ENCODE measurements at places on chromosomes 7 and 10.

- DNase-seq, result no peak
Observed at GRCh38 chr10:110260746-110261477, 43.8 kb downstream of the SMNDC1 start.

- no peak for DNase-seq
Observed at GRCh38 chr7:50782375-50783208, at the start of gene GRB10. Gene GRB10, minus strand, starts transcription at chr7:50782896. Its CDS starts 50,574 bp downstream, at chr7:50732322.

DNA sequence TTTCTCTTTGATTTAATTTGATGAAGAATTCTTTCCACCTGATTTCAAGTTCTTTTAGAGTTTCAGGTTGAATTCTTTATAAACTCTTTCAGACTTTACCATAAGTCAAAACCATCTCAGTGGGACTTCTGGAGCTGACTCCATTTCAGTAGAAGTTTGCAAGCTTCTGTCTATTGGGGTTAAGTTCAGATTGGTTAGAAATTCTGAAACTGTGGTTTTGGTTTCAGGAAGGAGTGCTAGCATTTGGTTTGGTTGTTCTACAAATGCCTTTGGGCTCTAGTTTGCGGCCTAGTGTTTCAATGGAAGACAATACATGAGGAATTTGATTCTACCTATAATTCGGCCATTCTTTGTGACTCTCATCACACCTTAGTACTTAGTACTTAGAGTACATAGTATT is 176.8 kb upstream of the RHOBTB1 start:
- DNase-seq, result no peak

DNA sequence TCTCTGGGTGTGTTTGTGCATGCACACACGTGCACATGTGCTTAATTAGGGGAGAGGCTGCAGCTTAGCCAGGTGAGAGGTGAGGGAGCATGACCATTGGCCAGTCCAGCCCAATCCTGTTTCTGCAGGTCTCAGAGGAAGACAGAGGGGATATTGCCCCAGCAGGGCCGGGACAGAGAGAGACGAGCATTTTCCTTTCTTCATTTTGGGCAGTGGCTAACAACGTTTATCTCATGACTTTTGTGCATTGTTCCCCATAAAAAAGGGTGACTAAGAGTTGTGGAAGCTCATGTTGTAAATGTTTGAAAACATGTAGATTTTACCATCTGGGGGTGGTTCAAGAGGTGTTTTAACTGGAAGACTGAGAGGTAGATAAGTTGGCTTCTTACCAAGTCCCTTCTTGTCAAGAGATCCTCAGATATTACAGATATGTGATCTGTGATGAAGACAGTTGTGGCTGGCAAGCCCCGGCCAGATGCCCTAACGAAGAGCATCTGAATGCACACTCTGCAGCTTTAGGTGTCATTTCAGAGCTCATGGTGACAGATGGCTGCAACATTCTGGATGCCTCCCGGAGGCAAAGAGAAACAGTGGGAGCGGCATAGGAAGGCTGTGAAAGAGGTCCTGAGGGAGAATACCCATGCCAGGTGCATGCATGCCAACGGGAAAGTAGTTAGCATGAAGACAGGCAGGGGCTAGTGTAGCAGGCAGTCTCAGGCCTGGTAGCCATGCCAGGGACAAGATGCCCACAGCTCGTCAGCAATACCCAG is 16.7 kb upstream of the DMBT1 start:
- no peak for DNase-seq

GRCh38 chr10:97459111-97459510 is 13.1 kb downstream of the ZDHHC16 start:
- no peak for DNase-seq

GRCh38 chr10:132551808-132552130 is 14.2 kb downstream of the INPP5A start:
- DNase-seq, result no peak

GRCh38 chr10:49615721-49616120 is 1.9 kb downstream of the CHAT start:
- no peak for DNase-seq

DNA sequence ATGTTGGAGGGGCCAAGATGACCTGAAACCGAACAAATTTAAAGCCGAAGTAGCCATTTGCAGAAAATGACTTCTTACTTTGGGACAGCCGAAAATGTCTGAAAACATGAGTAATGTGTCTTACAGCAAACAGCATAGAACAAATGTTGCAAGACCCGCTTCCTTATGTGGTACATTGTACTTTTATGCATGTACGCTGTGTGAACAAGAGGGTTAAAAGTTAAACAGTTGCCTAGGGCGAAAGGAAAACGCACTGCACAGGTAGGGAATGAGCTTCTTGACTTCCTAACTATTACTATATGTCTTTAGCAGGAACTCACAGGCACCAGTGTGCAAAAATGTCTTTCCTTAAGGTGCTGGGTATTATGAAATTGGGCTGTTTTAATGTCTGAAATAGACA is 303.5 kb upstream of the MGMT start:
- DNase-seq, result no peak

GRCh38 chr7:4751398-4751947 is 23.9 kb upstream of the AP5Z1 start:
- no peak for DNase-seq

- no peak for DNase-seq
Observed at GRCh38 chr10:80539421-80540031, 1.8 kb downstream of the SH2D4B start.

GRCh38 chr10:24561453-24561852 is 162.2 kb downstream of the ARHGAP21 start:
- DNase-seq, result no peak

- no peak for DNase-seq
Observed at GRCh38 chr10:79223091-79224048, 123.9 kb upstream of the PPIF start.

DNA sequence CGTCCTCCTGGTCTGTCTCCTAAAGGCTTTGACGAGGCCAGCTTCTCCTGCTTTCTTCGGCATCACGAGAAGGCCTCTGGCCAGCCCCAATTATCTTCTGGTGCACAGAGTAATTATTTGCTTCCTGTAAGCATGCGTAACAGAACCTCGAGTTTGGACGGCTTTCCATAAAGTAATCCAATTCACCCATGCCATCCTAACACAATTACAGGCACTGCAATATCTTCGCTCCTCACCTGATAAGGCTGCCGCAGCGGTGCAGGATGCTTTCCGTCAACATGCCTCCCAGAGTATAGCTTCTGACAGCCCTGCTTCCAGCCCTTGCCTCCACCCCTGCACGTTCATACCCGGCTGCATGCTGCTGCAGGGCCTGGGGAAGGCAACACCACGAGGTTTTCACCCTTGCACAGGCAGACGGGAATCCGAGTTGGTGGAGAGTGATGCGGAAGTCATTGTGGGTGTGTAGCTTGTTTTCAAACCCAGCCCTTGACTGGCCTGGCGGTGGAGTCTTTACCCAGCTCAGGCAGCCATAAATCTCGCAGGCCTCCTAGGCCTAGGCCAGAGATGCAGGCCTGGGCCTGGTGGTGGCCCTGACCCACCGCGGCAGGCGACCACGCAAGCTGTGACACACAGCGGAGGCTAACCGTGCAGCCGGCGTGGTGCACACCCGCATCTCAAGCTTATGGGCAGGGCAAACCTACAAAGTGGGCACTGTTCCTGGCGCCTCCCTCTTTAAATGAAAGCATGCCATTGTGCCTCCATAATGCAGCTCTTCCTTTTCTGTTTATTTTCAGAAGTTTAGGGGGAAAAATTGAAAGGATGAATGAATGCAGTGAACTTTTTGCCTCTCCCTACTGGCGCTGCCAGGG is 12.7 kb downstream of the EBF3 start:
- no peak for DNase-seq

GRCh38 chr10:84329986-84330651 is 1.7 kb downstream of the CCSER2 start:
- no peak for DNase-seq

- no peak for DNase-seq
Observed at GRCh38 chr10:122699796-122700455, at the start of gene C10orf120. Gene C10orf120, minus strand, starts transcription at chr10:122699846. Its CDS starts 56 bp downstream, at chr10:122699790.

DNA sequence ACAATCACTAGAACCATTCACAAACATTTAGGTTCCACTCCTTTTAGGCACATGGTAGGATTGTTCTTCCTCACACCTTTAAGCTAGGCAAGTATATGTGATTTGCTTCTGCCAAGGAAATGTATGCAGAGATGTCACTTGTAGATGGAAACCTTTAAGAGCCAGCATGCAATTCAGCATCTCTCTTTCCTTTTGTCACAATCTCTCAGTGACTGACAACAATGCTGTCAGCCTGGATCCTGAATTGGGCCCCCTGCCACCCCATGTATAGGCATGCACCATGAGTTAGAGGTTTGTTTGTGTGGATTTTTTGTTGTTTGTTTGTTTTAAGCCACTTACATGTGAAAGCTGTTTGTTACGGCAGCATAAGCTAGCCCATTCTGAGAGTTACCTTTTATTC is 169.6 kb upstream of the PDE1C start:
- no peak for DNase-seq

DNA sequence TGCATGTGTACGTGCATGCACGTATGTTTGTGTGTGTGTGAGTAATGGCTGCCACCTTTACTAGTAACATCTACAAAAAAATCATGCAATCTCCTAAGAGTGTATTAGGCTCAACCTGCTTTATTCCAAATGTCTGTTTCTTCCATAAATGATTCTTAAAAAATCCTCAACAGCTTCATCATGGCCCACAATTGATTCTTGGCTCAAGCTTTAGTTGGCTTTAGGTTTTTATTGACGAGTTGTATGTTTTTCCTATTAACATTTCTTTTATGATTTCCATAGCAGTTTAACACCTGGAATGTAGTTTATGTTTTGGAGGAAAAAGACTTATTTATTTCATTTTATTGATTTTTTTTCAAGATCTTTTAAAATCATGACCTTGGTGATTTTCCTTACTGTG is 121.9 kb upstream of the RAB18 start:
- DNase-seq, result no peak

DNA sequence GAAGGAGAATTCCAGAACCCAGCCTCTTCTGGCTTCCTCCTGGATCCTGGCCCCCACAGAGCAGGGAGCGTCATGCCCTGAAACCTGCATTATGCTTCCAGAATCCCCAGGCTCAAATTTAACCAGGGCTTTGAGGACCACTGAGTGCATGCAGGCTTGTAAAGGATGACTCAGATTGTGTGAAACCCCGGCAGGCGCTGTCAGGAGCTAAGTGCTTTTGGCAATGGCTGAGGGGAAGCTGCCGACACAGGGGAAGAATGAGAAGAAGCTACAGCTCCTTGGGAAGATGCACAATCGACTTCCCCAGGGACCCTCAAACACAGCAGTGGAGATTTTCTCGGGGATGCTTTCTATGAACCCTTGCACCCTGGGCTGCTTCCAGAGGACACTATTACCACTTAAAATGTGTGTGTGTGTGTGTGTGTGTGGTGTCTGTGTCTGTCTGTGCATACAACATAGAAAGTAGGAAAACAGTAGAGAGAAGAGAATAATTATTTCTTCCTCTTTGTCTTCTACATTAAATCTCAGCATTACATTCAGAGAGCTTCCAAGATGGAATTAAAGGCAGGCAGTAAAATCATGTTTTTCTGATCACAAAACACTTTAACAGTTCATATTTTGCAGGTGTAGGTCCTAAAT is 183.5 kb upstream of the INHBA start:
- no peak for DNase-seq

DNA sequence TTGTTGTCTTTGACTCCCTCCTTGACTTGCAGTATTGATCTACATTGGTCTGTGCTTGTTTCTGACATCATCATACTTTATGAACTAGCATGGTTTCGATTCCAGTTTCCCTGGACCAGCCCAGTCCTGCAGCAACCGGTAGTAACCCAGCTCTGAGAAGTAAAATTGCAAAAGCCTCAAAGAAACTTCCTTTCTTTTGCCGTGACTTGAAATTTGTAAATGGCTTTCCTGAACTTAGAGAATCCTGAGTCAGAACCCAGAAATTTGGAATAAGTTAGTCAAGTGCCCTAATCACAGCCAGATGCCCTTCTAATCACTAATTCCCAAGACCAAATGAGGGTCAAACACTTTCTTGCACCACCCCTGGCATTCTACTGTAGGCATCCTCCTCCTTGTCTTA is 15.0 kb downstream of the TAS2R60 start:
- DNase-seq, result no peak

GRCh38 chr10:88062385-88062784 is 199.0 kb downstream of the PTEN start:
- DNase-seq, result no peak

DNA sequence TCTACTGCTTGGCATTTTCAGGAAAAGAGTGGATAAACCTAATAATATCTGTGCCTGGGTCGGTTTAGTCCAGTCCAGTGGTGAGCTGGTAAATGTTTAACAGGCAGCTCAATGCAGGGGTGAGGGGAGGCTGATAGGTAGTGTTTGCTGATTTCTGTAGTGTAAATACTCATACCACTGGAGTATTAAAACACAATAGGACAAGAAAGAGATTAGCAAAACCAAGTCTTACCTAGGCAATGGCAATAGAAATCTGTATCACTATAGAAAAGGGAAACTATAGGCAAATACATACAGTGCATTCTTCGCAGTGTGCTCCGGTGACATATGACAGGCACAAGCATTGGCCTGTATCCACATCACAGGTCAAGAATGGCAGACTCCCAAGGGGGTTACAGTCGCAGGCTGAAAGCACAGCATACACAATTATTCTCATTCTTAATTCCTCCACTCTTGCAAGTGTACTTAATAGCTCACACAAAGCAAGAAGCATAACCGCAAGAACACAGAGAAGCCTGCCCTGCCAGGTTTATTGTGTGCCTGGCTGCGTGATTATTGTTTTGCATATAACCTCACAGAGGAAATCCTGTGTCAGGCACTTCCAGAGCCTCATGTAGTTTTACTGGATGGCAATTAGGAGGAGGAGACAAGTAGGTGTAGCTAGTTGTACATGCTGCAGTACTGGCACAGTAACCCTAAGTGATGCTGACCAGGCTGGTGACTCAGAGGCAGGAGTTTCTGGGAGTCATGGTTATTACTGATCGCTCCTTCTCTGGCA is 35.0 kb downstream of the LAMB4 start:
- no peak for DNase-seq

- DNase-seq, result no peak
Observed at GRCh38 chr10:29041616-29042015, 247.3 kb upstream of the LYZL1 start.

GRCh38 chr10:102641402-102641801 is 2.9 kb upstream of the TRIM8 start:
- DNase-seq, result no peak

GRCh38 chr7:77553123-77553522 is 16.0 kb downstream of the PTPN12 start:
- no peak for DNase-seq

DNA sequence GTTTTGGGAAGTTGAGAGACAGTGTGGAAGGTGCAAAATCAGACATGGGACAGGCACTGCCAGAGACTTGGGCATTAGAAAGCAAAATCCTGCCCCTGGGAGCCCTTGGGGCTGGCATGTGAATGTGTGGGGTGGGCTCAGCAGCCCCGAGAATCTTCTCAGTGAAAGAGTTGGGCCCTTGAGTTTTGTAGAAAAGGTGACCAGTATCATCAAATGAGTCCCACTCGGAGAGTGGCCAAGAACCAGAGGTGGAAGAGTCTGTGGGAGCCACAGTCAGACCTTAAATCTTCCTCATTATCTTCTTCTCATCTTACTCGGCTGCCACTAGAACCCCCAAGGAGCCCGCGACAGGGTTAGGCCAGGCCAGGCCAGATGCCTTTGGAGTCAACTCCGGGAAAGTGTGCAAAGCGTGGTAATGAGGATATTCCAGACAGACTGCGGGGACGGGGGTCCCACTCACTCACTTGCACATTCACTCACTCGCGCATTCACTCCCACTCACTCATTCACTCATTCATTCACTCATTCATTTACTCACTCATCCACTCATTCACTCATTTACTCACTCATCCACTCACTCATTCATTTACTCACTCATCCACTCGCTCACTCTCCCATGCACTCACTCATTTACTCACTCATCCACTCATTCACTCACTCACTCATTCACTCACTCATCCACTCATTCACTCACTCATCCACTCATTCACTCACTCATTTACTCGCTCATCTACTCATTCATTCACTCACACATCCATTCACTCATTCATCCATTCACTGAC is 74.9 kb downstream of the CARD11 start:
- no peak for DNase-seq
